ENCODE measurements at places on chromosomes 13 and 19.

DNA sequence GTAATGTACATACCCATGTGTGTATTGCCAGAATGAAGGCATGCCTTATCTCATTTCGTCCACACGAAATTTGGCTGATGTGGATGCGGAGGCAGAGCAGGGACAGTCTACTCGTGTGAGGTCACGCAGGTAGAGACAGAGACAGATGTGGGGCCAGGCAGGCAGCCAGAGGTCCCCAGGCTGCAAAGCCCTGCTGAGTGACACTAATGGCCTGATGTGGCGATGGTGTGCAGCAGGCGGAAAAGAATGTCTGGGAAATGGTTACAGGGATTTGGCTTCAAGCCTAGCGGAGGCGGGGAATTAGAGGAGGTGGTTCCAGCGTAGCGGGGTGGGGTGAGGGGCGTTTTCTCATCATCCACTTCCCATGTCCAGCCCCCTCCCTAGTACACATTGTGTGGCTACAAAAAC, 4.2 kb upstream of the IZUMO2 start:
- DNase-seq: no peak

DNA sequence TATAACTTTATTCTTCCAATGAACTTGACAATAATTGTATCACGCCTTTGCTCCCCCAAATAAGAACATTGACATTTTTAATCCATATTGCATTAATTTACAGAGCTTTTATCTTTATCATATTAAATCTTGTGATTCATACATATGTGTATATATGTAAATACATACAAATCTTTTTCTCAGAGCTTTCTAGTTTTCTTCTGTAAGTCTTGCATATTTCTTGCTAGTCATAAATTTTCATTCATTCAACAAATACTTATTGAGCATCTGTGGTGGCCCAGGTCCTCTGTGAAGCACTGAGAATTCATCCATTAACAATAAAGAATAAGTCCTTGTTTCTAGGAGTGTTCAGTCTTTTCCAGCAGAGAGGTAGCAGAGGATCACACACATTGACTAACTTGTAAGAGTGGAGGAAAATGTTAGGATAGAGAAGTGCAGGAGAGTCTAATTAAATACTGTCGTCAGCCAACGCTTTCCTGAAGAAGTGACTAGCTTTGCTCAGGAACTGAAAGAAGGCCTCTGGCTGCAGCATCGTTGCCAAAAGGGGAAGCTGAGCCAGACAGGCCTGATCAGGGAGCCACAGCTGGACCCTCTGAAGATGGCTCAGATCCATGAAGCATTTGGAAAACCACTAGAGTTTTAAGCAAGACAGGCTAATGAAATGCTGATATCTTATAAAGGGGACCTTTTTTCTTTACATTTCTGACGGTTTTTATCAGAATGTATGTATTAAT, 38.6 kb upstream of the LAMP1 start:
- DNase-seq: no peak

DNA sequence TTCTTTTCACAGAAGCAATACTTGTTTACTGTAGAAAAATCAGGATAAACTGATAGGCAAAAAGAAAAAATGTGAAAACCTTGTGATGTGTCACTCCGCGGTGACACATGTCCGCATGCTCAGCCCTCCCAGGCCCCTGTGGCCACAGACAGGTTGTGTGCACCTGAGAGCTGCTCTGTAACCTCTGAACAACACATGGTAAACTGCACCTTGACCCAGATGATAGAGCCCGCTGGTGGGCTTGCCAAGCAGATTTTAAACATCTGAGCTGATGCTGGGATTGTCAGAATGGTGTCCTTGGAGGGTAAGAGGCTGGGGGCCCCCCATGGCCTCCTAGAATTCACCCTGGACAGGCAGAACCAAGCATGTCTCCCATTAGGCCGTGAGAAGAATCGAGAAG, 33.8 kb downstream of the DHRS12 start:
- DNase-seq: no peak

GRCh38 chr19:33214596-33214995, 11.1 kb downstream of the SLC7A10 start:
- no peak for DNase-seq

- DNase-seq: no peak
These were observed 33.2 kb downstream of the KCTD12 start for GRCh38 chr13:76852986-76853385.

GRCh38 chr19:1250437-1251260, 2.3 kb downstream of the MIDN start:
- DNase-seq: no peak

- DNase-seq: no peak
These were observed 440.3 kb downstream of the IRS2 start for GRCh38 chr13:109346060-109346459.

DNA sequence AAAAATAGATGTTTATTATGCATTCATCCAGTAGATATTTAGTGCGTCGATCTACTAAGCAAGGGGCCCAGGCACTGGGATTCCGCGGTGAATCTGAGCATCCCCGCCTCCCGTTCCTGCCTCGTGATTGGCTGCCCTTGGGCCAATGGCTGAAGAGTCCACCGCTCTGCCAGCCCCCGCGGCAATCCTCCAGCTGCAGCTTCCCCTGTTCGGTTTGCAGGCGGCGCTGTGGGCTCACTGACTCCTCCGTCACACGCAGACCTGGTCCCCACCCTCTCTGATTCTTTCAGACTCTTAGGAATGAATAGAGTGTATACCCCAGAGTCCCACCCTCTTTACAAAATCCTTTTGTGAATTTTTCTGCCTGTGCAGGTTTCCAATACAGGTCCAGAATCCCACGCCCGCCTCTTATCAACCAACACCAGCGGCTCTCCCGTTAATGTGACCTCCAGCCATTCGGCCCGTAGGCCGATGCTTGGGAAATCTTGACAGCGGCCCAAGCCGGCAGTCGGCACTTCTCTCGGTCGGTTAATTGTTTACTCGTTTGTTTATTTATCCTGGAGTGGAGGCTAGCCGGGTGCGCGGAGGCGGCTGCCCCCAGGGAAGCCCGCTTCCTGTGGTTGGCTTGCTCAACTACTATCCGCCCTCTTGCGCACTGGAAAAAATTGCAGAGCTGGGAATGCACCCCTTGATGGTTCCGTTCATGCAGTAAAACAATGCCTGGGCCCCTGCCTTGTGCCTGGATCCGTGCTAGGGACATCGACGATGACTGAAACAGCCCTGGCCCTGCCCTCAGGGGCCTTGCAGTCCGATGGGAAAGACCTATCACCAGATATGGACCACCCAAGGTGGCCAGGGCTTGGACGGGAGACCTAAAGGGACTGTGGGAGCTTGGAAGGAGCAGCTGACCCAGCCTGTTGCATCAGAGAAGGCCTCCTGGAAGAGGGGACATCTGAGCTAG, 4.5 kb upstream of the ARHGAP35 start:
- peak; percentile 85 for DNase-seq

- no peak for DNase-seq
These were observed 27.2 kb downstream of the MPND start for GRCh38 chr19:4370418-4371041.

- DNase-seq: no peak
These were observed 354.4 kb upstream of the DACH1 start for GRCh38 chr13:72221276-72221962.

DNA sequence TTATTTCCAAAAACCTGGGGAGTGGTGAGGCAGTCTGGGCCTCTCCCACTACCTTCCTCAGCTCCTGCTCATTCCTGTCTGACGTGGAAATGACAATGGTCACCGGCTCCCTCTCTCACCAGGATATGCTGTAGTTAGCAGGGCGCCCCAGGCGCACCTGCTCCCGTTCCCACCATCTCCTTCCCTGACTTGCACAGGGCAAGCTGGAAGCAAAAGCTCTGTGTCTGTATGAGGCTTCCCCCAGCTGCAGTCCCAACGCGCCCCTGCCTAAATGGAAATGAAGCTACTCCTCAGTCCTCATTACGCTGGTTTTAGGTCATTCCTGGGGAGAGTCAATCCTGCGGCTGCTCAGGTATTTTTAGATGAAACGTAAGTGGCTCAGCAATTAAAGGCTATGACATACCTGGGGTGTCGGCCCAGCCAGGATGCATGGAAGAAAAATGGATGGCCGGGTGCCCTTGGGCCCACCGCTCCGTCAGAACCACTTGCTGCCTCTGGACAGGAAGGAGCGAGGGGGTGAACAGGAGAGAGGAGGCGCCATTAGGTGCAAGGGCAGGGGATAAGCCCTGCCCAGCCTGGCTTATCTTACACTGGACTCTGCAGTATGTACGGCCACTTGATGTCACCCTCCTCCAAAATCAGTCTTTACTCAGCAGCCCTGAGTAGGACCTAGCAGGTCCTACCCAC, 32.4 kb downstream of the DHRS12 start:
- DNase-seq: no peak

Data from omental fat pad (tissue), 4 donors.